Activated CD4-positive, alpha-beta T cell treated with anti-CD3 and anti-CD28 coated beads for 36 hours (primary cell): ENCODE measurements at places on chromosomes 4 and X. TPM values are rescaled to one million over a fixed set of nuclear protein-coding genes. Genes with fewer than 3 reads are reported as not detected.

BBS12 gene
- total RNA-seq: 3.9 TPM

RENBP gene
- 8.1 TPM for total RNA-seq

UGT2B11 gene
- total RNA-seq: not detected

FGG gene
- total RNA-seq: not detected

PRSS12 gene
- total RNA-seq: not detected

GAGE12F gene
- not detected for total RNA-seq

GLRB gene
- not detected for total RNA-seq

SCML2 gene
- 2.9 TPM for total RNA-seq

PNPLA4 gene
- total RNA-seq: 14.4 TPM

DNA sequence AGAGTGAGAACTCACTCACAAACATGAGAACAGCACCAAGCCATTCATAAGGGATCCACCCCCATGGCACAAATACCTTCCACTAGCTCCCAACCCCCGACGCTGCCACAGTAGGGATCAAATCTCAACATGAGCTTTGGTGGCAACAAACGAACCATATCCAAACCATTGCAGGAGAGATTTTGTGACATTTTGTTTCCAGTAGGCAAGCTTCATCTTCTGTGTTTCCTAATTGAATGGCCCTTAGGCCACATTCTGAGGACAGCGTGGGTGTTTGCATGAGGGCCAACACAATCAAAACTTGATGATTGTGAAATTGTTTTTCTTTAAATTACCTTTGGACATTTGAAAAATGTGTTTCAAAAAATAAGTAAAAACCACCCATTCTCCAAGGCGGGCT lies 102.6 kb upstream of the LNX1 start:
- H3K4me3 ChIP-seq: no peak overlapping the region
- DNase-seq: no peak
- no peak overlapping the region for H3K27ac ChIP-seq

GRCh38 chrX:129954804-129955203 lies 27.6 kb upstream of the BCORL1 start:
- no peak overlapping the region for H3K4me3 ChIP-seq
- H3K27me3 ChIP-seq: peaks cover 4% of the 10 kb centered on the region
- H3K27ac ChIP-seq: no peak overlapping the region
- peaks cover 4% of the 10 kb centered on the region for H3K4me1 ChIP-seq

DNA sequence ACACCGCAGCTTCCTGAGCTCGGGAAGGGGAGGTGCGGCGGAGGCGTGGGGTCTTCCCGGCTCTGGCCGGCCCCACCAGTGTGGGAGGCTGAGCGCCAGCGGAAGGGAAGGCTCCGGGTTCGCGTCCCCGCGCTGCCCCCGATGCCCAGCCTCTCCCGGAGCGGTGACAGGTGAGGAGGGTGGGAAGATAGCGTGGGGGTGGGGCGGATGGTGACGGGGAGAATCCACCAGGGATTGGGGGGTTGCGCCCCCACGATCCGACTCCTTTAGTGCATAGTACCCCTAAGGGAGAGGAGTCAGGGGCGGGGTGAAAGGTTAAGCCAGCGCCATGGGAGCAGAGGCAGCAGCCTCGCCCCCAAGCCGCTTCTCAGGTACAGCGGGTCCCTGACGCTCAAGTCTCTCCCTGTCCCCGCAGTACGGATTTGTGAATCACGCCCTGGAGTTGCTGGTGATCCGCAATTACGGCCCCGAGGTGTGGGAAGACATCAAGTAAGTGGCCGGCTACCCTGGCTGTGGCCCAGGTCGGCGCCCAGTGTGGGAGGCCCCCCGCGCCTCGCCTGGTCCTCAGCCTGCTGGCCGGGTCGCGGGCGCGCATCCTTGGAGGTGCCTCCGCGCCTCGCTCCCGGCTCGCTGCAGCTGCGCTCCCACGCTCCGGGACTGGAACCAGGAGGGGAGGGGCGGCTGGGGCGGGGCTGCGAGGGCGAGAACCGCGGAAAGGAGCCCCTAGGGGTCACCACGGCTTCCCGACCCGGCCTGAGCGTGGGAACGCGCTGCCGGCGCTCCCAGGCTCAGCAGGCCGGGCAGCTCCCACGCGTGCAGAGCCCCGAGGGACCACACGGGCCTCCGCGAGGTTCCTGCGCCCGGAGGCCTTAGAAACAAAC lies 791 bp downstream of the GUCY1B1 start:
- peaks cover 9% of the 10 kb centered on the region for H3K4me1 ChIP-seq
- peak; percentile 17 for DNase-seq
- no peak overlapping the region for H3K27ac ChIP-seq
- peaks cover 21% of the 10 kb centered on the region for H3K27me3 ChIP-seq

- H3K36me3 ChIP-seq: no peaks in the 10 kb centered on the region
- no peaks in the 10 kb centered on the region for H3K4me1 ChIP-seq
- peaks cover 3% of the 10 kb centered on the region for H3K27me3 ChIP-seq
- no peak overlapping the region for H3K4me3 ChIP-seq
Measured at GRCh38 chr4:5810770-5811430, 82.0 kb downstream of the CRMP1 start.

GRCh38 chr4:38782452-38783108 lies at the start of gene TLR10:
Gene TLR10 (minus strand): TSS chr4:38782990. CDS start chr4:38775590, 7,400 bp downstream.
- H3K4me1 ChIP-seq: peaks cover 5% of the 10 kb centered on the region
- no peaks in the 10 kb centered on the region for H3K27me3 ChIP-seq
- DNase-seq: peak; percentile 37
- H3K36me3 ChIP-seq: no peaks in the 10 kb centered on the region
- no peak within 1 kb of the TSS for H3K27ac ChIP-seq

- no peaks in the 10 kb centered on the region for H3K27me3 ChIP-seq
- DNase-seq: no peak
Measured at GRCh38 chrX:112218388-112218787, 135.8 kb upstream of the TRPC5 start.

DNA sequence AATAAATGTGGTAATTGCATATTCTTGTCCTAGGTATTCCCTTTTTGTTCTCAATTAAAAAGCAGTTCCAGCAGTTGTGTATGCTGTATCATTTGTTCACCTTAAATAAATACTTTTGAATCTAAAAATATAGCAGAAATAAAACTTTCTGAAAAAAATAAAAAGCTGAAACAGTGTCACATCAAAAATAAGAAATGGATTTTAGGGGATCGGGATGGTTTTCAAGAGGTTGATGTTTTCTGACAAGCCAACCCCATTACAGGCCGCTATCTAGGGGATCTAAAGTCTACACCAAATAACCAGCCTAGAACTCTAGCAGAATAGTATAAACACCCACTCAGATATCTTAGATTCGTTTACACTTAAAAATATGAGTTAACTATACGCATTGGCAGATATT lies 95.4 kb upstream of the MAML3 start:
- no peak for DNase-seq
- H3K4me1 ChIP-seq: peaks cover 26% of the 10 kb centered on the region
- peak overlapping the region; percentile 6 for H3K27ac ChIP-seq
- peaks cover 11% of the 10 kb centered on the region for H3K27me3 ChIP-seq
- H3K4me3 ChIP-seq: no peak overlapping the region

DNA sequence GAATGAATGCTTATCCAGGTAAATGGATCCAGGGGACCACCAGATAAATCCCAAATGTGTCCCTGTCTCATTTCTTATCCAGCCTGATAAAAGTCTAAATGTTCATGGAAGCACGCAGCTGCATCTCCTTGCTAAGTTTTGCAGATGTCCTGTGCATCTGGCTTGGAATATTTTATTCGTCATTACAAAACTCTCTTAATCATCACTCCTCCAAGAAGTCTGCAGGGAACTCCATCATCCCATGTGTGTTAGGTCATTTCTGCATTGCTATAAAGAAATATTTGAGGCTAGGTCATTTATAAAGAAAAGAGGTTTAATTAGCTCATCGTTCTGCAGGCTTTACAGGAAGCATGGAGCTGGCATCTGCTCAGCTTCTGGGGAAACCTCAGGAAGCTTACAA lies 297.2 kb downstream of the HS3ST1 start:
- H3K36me3 ChIP-seq: no peaks in the 10 kb centered on the region
- no peak for DNase-seq
- H3K27me3 ChIP-seq: peaks cover 2% of the 10 kb centered on the region

GRCh38 chrX:100625985-100626491 lies 10.6 kb downstream of the TSPAN6 start:
- H3K27me3 ChIP-seq: peaks cover 2% of the 10 kb centered on the region
- H3K36me3 ChIP-seq: peaks cover 3% of the 10 kb centered on the region
- H3K4me3 ChIP-seq: no peak overlapping the region

GRCh38 chrX:114152130-114152529 lies 431.8 kb upstream of the HTR2C start:
- no peaks in the 10 kb centered on the region for H3K4me1 ChIP-seq
- no peak overlapping the region for H3K27ac ChIP-seq
- no peak overlapping the region for H3K4me3 ChIP-seq

DNA sequence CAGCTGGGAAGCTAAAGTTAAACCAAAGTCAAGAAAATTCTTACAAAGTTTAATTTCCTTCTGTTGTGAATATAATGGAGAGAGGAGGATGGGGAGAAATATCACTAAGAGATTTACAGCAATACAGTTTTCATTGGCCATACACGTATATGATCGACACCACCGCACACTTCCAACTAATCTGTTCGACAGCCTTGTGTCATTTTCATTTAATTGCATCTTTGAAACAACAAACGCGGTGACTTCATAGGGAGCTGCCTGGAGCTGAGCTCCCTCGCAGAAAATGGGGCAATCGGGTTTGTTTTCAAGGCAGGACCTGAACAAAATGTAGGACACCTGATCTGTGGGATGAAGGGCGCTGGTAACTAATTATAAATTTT lies 1.3 kb downstream of the PTPN13 start:
- peaks cover 14% of the 10 kb centered on the region for H3K4me1 ChIP-seq
- H3K27ac ChIP-seq: no peak overlapping the region
- peak overlapping the region; percentile 70 for H3K4me3 ChIP-seq
- peaks cover 33% of the 10 kb centered on the region for H3K27me3 ChIP-seq

DNA sequence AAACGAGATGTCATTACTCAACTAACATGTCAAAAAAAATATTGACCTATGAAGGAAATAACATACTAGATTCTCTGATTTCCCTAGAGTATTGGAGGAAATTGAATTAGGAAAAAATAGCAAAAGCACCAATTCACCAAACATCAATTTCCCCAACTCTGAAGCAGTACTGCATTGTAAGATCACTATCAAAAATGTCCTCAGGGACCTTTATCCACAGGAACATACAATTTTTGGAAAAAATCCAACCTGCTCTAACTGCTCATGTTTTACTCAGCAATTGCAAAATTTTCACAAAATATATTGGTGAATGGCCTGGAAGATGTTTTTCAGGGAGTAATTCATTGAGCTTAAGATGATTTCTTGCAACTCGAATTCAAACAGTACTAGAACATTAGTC lies 239.0 kb upstream of the GIMD1 start:
- H3K4me3 ChIP-seq: no peak overlapping the region
- no peak for DNase-seq
- H3K4me1 ChIP-seq: no peaks in the 10 kb centered on the region
- no peaks in the 10 kb centered on the region for H3K27me3 ChIP-seq
- no peak overlapping the region for H3K27ac ChIP-seq

GRCh38 chr4:97142410-97142809 lies 1000.9 kb downstream of the STPG2 start:
- H3K27me3 ChIP-seq: no peaks in the 10 kb centered on the region
- no peak overlapping the region for H3K27ac ChIP-seq
- no peak for DNase-seq
- H3K4me1 ChIP-seq: no peaks in the 10 kb centered on the region
- no peak overlapping the region for H3K4me3 ChIP-seq

GRCh38 chr4:15024386-15024785 lies 22.1 kb downstream of the CPEB2 start:
- no peaks in the 10 kb centered on the region for H3K27me3 ChIP-seq
- no peak overlapping the region for H3K4me3 ChIP-seq
- DNase-seq: no peak
- no peak overlapping the region for H3K27ac ChIP-seq
- H3K36me3 ChIP-seq: peaks cover 20% of the 10 kb centered on the region
- H3K4me1 ChIP-seq: peaks cover 24% of the 10 kb centered on the region

DNA sequence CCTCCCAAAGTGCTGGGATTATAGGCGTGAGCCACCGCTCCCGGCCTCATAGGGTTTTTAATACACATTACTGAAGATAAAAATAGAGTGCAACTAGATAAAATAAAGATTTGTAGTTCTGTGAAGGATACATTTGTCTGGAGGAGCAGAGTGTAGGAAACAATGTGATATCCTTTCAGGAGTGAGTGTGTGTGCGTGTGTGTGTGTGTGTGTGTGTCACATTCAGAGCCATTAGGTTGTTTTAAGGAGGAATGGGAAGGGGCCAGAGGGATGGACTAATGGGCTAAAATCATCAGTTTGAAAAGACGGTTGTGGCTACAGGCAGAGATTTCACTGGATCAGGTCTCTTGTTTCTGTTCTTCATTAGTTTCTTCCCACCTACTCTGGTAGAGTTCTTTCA lies 40.0 kb downstream of the RBPJ start:
- DNase-seq: no peak
- no peak overlapping the region for H3K4me3 ChIP-seq
- peaks cover 4% of the 10 kb centered on the region for H3K36me3 ChIP-seq
- H3K27me3 ChIP-seq: no peaks in the 10 kb centered on the region
- H3K4me1 ChIP-seq: peaks cover 28% of the 10 kb centered on the region
